GM12878 (cell line): ENCODE measurements at places on chromosomes 4 and X. TPM values are rescaled to one million over a fixed set of nuclear protein-coding genes. Genes with fewer than 3 reads are reported as not detected.

AMBN gene
- total RNA-seq: not detected in 2 replicates

DNA sequence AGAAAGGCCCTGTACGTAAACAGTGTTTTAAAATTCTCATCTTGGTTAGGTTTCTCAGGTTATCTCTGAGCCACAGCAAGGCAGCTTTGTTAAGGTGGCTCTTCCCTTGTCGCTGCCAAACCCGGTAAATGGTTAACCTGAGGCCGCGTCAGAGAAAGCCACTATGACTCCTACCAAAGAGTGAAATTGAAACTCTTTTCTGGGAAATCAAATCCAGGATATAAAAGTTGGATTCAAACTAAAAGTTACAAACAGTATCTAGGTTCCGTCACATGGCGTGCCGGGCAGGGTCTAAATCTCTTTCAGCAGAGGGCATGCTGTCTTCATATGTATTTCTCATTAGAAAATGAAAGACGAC, 433 bp downstream of the MMAA start:
- peaks cover 9% of the 10 kb centered on the region; the same call in 1 of the 2 replicates for H3K4me1 ChIP-seq
- H3K27ac ChIP-seq: peak overlapping the region; percentile 89
- no peaks in the 10 kb centered on the region for H3K27me3 ChIP-seq
- peak overlapping the region; percentile 88 for H3K4me3 ChIP-seq

DNA sequence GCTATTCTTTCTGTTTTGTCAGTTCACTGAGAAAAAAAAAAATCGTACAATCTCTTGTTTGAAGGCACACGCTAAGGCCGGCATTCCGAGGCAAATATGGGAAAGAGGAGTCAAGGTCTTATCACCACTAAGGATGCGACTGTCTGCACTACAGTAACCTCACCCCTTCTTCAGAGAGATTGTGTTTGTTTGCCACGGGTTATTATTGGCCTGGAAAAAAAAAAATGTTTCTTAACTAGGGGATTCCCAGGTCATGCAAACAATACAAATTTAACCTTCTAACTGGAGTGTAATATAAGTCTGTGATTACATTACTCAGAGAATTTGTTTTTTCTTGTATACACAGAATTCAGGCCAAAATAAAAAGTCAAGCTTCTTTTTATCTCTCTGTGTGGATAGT, 168.3 kb downstream of the TMA16 start:
- H3K4me1 ChIP-seq: peaks cover 39% of the 10 kb centered on the region
- H3K27ac ChIP-seq: peak overlapping the region; percentile 70
- H3K4me3 ChIP-seq: 0 out of 2 replicates have a peak overlapping the region, but pooled peaks have one; percentile 13

IBSP gene
- total RNA-seq: not detected in 2 replicates

DNA sequence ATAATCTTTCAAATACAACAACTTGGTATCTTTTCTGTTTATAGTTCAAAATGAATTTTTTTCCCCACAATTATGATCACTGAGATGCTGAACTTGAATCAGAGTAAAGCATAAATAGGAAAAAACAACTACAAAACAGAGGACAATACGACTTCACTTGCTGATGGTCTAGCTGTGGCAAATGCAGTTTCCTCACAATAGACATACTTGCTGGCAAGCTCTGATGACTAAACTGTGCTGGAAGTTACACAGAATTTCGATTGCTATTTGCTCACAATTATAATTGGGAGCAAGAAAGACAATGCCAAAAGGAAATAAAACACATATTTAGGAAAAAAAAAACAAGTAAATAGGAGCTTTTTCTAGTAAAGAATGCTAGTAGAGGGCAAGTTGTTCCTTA, 14.7 kb downstream of the VEGFC start:
- H3K36me3 ChIP-seq: no peaks in the 10 kb centered on the region
- no peaks in the 10 kb centered on the region for H3K4me1 ChIP-seq
- no peak overlapping the region for H3K4me3 ChIP-seq

DNA sequence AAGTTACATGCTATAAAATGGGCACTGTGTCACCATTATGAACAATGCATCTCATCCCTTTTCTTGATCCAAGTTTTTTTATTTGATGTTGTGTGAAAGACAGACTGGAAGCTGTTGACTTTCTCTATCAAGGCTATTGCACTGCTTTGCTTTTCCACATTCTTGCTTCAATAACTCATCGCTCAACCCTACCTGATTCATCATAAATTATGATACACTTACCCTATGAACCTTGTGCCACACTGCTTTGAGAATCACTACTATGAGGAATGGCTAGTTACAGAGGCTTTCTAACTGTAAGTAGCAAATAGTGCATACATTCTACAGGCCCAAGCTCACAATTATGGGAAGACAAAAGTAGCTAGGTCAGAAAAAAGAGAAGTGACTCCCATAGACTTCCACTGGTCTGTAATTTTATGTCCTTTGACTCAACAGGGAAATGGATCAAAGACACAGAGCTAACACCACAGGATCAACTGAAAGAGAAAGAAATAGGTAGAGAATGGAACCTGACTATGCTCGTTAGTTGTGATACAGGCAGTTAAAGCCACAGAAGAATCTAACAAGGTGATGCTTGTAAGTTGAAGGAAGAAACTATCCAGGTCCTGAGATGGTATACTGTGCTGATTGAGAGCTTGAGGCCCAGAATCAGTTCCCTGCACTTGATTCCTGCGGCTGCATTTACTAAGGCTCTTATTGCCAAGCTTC, 163.5 kb downstream of the PPP3CA start:
- no peak overlapping the region for H3K4me3 ChIP-seq
- H3K27ac ChIP-seq: no peak overlapping the region
- no peaks in the 10 kb centered on the region for H3K4me1 ChIP-seq

FAM9B gene
- total RNA-seq: not detected in 2 replicates

- H3K27me3 ChIP-seq: no peaks in the 10 kb centered on the region
- H3K36me3 ChIP-seq: no peaks in the 10 kb centered on the region
- H3K27ac ChIP-seq: peak overlapping the region; percentile 80
Measured at GRCh38 chrX:24480400-24480865, 15.3 kb downstream of the PDK3 start.

DNA sequence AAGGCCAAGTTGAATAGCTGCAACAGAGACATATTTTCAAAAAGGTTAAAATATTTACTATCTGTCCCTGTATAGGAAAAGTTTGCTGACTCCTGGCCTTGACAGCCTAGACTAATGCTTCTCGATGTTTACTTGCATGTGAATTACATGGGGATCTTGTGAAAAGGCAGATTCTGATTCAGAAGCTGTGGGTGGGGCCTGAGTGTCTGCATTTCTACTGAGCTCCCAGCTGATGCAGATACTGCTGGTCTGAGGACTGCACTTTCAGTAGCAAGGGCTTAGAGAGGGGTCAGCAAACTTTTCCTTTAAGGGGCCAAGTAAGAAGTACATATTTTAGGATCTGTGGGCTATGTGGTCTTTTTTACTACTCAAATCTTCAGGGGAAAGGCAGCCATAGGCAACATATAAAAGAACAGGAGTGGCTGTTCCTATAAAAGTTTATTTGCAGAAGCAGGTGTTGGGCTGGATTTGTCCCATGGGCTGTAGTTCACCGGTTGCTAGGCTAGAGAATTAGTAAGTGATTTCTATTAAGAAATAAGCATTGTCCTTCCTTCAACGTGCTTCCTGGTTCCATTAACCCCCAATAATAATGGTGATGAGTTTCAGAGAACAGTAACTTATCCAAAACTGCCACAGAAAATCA, 97.2 kb upstream of the PDE5A start:
- DNase-seq: no peak
- H3K27me3 ChIP-seq: no peaks in the 10 kb centered on the region
- H3K27ac ChIP-seq: no peak overlapping the region
- H3K36me3 ChIP-seq: no peaks in the 10 kb centered on the region
- no peak overlapping the region for H3K4me3 ChIP-seq

ZMAT1 gene
- 1.8 and 1.9 TPM in 2 replicates for total RNA-seq

- H3K27me3 ChIP-seq: no peaks in the 10 kb centered on the region
- H3K4me3 ChIP-seq: no peak overlapping the region
- H3K36me3 ChIP-seq: no peaks in the 10 kb centered on the region
- H3K27ac ChIP-seq: no peak overlapping the region
- no peaks in the 10 kb centered on the region for H3K4me1 ChIP-seq
Measured at GRCh38 chr4:24748758-24749350, 46.5 kb upstream of the SOD3 start.
